ACHN (cell line): ENCODE measurements at places on chromosomes 16 and 17.

DNA sequence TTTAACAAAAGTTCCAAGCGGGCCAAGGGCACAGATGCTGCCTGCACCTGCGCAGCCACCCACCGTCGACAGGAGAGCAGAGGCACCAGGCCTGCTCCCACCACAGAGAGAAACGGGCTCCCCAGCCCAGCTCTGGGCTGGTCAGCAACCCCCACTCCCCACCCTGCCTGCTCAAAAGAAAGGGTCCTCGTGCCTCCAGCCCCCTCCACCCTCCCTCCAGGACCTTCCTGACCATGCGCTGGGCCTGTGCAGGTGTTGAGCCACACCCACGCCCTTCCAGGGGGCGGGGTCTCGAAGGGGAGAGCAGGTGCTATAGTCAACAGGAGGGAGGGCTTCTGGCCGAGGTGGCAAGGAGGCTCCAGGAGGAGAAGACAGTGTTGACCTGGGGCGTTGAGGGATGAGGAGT, 25.3 kb downstream of the ZNF778 start:
- no peak for DNase-seq

- DNase-seq, result no peak
Measured at GRCh38 chr16:35177851-35178250, 1718.4 kb downstream of the TP53TG3F start.

DNA sequence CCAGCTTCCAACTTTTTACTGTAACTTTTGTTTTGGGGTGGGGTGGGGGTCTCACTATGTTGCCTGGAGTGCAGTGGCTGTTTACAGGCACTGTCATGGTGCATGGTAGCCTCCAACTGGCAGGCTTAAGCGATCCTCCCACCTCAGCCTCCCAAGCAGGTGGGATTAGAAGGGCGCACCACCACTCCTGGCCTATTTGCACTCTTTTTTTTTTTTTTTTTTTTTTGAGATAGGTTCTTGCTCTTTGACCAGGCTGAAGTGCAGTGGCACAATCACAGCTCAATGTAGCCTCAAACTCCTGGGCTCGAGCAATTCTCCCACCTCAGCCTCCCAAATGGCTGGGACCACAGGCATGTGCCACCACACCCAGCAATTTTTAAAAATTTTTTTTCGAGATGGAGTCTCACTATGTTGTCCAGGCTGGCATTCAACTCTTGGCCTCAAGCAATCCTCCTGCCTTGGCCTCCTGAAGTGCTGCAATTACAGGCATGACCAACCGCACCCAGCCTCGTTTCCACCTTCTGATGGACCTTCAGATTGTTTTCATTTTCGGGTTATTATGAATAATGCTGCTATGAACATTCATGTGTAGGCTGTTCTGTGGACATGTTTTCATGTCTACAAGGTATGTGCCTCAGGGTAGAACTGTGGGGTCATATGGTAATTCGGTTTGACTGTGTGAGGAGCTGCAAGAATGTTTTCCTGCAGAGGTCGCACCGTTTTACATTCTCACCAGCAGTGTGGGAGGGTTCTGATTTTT, 10.9 kb downstream of the TRAP1 start:
- no peak for DNase-seq

DNA sequence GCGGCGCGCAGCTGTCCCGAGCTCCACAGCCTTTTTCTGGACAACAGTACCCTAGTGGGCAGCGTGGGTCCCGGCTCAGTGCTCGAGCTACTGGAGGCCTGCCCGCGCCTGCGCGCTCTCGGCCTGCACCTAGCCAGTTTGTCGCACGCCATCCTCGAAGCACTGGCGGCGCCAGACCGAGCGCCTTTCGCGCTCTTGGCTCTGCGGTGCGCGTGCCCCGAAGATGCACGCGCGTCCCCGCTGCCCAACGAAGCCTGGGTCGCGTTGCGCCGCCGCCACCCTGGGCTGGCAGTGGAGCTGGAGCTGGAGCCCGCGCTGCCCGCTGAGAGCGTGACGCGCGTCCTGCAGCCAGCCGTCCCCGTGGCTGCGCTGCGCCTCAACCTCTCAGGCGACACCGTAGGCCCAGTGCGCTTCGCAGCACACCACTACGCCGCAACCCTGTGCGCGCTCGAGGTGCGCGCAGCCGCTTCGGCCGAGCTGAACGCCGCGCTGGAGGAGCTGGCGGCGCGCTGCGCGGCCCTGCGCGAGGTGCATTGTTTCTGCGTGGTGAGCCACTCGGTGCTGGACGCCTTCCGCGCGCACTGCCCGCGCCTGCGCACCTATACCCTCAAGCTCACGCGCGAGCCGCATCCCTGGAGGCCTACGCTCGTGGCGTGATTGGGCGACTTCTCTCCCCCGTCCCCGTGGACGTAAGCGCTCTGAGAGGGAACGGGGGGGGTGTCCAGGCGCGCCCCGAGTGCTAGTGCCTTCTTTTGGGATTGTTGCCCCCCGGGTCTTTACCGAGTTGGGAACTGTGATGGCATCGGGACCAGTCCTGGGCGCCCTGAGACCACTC, 1.2 kb upstream of the HSF4 start:
- DNase-seq, result peak; percentile 61

DNA sequence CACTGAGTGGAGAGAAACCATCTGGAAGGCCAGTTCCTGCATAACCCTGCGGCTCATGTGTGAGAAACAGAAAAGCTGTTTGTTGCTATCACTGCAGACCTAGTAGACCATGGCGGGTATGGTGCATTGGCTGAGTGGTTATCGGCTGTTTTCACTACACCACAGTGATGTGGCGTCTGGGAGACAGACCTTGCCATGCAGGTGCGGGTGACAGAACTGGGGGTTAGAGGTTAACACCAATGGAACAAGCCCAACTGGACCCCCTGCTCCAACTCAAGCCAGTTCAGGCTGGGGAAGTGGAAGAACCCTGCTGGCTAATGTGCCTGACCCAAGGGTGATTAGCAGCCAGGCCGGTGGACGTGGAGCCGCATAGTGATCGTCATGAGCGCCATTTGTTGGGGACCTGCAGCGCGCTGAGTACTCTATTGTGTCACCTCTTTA, 91.9 kb downstream of the IRF8 start:
- DNase-seq, result no peak

- DNase-seq, result no peak
Measured at GRCh38 chr17:52011064-52011463, 147.4 kb downstream of the CA10 start.

DNA sequence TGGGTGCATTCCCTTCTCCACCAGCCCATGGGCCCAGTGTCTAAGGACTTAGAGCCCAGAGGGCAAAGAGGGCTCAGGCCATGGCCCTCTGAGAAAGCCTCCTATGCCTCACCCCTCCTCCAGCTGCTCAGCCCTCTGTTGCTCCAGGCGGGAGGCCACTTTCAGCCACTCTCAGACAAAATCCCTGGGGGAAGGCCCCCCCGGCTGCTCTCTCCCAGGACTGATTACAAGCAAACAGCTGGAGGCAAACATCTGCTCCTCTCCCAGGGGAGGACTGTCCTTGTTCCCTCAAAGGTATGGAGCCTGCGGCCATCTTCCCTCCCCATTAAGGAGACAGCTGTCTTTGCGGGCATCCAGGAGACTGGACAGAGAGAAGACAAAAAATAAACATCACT, 54.9 kb upstream of the DLX4 start:
- DNase-seq, result no peak

DNA sequence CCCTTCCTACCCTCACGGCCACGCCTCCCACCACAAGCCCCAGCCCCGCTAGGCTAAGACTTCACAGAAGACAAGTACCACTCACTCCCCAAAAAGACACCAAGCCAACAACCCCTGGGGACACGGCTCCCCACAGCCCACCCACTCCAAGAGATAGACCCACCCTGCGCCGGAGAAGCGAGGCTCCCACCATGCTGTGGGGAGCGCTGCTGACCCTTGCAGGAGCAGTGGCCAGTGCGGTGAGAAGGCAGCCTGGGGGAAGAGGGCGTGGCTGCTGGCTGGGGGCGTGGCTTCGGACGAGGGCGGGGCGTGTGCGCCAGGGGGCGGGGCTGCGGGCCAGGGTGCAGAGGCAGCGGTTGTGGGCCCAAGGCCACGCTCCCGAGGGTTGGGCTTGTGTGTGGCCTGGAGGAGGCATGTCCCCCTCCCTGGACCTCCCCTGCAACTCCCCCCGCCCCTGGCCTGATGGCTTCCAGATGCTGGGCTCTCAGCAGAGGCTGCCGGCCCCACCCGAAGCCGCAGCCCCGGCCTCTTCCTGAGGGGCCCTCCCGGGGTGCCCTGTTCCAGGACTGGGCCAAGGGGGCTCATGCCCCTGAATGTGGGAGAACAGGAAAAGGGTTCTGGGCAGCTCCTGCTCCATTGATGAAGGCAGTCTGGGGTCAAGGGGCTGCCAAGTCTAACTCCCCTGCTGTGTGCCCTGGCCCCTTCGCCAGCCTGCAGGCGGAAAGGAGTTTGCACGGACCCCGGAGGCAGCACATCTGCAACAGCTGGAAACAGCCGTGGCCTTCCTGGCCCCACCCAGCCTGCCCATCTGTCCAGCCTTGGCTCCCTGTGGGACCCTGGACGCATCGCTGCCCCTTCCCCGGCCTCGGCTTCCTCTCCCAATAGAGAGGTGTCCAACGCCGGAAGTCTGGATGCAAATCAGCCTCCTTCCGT, 9.1 kb downstream of the TFAP4 start:
- DNase-seq, result no peak

DNA sequence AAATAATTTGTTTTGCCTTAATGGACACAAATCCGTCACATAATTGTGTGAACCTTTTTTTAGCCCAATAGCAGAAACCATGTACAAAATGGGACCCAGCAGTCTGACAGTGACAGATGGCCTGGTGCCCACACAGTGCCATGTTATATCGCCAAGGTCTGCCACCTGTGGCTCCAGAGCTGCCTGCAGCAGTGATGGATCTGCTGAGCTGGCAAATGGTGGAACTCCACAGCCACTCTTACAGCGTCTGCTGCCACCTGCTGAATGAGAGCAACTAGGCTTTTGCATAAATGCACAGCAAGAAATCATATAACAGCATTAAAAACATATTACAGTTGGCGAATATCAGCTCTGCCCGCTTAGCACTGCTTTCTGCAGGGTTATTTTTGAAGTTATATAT, 59.4 kb downstream of the NUP93 start:
- peak; percentile 78 for DNase-seq

DNA sequence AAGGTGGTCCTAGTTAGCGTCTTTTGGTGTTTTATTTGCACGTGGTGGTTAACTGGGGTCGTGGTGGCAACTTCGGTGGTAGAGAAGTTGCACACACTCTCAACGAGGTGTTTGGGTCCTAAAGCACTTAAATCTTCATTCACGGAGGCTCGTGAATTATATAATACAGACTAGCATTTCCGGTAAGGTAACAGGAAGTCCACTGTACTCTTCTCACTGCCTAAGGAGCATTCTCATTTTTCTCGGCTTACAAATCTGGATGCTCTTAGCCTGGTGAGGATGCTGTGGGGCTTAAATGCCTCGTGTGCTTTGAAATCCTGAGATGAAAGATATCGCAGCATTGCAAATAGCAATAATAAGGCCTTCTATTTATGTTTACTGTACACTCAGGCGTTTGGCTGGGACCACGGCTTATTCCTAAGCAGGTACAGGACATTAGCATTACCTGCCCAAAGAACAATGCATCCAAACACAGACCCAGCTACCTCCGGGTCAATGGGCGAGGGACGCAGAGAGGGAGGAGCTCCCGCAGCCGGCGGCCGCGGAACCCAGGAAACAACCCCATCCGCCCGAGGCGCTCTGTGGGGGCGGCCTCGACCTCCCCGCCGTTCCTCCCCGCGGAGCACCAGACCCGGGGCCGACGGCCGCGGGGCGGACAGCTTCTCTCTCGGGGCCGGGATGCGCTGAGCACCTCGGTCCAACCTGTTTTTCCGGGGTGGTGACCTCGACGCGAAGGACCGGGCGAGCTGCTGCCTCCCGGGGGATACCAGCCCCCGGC, 856 bp downstream of the DNAJA2 start:
- peak; percentile 37 for DNase-seq

DNA sequence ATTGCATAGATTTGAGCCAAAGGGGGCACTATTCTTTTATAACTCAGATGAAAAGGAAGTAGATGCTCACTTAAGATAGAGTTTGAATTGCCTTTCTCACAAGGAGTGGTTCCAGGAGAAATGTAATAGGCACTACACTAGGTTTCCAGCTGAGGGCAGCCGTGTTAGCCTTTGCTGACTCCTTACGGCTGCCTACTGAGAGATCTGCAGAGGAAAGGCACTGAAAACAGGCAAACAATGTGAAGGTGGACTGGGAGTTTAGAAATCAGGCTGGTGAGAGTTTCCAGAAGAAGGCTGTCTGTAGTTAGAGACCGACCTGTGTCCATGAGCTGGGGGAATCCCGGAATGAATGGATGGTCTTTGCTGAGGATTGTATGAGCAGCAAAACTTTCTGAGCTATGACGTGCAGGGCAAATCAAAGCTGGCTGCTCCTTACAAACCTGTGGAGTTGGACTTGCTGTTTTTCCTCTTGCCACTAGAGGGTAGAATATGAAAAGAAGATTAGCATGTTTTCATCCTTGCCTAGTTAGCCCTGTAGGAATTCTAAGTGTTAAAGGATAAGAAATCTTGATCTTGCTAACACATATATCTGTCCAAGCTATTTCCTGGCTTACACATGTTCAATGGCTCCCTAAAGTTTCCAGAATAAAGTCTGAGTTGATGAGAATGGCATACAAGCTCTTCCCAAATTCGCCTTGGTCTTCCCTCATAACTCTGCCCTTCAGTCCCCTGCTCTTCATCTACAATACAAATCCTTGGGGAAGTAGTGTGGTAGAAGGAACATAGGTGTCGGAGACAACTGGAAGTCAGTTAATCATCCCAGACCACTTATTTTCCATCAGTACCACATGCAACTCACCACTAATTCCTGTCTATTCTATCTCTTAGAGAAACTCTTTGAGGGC, 20.1 kb upstream of the TAOK1 start:
- DNase-seq, result peak; percentile 87

DNA sequence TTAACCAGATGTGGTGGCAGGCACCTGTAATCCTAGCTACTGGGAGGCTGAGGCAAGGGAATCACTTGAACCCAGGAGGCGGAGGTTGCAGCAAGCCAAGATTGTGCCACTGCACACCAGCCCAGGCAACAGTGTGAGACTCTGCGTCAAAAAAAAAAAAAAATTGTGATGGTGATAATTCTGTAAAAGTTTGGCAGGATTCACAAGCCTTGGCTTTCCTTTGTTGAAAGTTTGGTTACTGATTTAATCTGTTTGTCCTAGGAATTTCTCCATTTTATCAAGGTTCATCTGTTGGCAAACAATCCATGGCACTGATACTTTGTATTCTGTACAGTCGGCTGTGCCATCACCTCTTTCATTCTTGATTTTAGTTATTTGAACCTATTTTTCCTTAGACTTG, 15.9 kb downstream of the EIF4A3 start:
- DNase-seq, result no peak

DNA sequence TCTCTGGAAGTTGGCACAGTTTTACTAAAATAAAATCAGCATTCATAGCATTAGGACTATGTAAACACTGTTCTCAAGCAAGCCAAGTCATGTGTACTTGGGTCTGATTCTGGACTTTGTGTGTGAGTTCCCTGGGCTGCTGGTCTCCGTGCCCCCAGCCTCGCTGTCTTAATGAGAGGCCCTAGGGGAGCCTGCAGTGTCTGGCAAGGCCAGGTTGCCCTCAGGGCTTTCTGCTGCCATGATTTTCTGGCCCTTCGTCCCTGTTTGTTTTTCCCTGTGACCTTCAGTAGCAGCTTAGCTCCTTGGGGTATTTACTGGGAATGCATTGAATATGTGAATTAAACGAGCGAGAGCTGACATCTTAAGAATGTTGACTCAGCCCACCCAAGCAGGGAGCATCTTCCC, 161.8 kb downstream of the RPTOR start:
- DNase-seq, result no peak
